ENCODE measurements at places on chromosomes 3 and 15.

- no peak for DNase-seq
Measured at GRCh38 chr3:183131735-183132134, 30.8 kb downstream of the LAMP3 start.

GRCh38 chr3:11820531-11821041, 26.1 kb downstream of the TAMM41 start:
- no peak for DNase-seq

- DNase-seq: no peak
Measured at GRCh38 chr3:178226094-178226493, 310.1 kb upstream of the KCNMB2 start.

DNA sequence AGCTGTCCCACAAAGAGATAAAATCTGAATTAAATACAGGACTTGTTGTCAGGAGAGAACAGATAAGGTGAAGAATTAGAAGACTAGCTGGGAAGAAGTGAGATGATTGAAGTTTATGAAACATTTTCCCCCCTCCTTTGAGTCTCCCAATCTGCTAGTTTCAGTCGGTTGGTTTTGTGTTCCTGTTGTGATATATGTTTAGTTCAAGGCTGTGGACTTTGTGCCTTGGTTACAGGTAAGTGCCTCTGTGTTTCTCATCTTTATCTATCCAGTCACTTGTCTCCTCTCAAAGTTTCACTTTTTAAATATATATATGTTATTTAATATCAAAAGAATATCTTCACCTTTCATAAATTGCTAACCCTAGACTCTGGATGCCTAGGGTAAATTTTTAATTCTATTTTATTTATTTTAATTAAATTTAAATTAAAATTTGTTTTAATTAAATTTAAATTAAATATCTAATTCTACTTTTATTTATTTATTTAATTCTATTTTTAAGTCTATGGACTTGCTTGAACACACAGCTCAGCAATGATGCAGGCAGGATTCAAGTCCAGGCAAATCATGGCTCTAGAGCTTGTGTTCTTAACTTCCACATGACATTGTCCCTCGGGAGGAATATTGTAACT, 190.0 kb downstream of the FHIT start:
- DNase-seq: no peak

GRCh38 chr15:64443016-64443415, 17.4 kb upstream of the ZNF609 start:
- no peak for DNase-seq

DNA sequence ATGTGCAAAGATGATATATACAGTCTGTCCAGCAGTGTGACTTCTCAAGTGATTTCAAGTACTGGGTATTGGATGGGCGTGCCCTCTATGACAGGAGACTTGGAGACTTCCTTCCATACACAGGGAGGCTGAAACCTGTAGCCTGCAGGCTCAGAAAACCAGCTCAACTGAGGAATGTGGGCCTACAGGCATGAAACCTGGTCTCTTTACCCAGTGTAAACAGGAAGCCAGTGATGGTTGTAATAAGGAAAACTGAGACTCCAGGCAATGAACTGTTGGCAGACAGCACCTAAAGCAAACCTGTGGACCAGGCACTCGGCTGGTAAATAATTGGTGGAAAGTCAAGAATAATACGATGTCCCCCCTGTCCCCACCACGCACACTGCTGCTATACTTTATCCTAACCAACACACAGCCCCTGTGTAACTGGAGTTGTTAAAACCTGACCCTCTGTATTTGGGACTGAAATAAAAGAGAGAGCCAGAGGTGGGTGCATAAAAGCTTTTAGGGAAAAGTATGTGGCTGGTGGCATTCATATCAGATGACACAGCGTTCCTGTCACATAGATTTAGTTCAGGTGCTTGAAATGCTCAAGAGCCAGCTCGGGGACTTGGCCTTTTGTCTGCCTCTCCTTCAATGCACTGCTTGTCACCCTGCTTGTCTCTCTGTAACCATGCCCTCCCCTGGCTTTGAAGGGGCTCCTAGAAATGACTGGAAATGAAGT, 144.7 kb downstream of the TPRG1 start:
- DNase-seq: no peak

GRCh38 chr15:51887887-51888592, 58.6 kb downstream of the TMOD3 start:
- no peak for DNase-seq

DNA sequence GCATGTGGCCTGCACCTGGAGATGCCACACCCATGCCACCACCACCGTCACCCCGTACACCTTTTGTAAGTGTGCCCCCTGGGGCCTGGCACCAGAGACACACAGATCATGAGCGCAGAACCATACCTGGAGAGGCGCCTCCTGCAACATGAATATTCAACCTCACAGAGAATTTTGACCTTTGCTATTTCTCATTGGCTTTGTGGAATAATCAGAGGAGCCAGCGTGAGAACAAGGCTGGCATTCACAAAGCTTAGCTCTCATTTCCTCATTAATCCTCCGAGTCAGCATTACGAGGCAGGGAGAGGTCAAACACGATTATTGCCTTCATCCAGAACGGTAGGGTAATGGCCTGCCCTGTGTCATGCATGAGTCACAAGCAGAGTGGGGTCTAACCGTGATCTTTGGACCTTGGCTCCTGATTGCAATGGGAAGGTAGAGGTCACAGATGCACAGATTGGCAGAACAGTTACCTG, 73.0 kb upstream of the POMGNT2 start:
- no peak for DNase-seq

All from stimulated activated CD4-positive, alpha-beta T cell treated with anti-CD3 and anti-CD28 coated beads, Interleukin-4, amount 100 ng/mL, for 1 hour (primary cell).